Cerebellar nuclear complex (tissue), 1 donor: ENCODE measurements at places on chromosomes 6 and 20.

- DNase-seq = no peak
Observed at GRCh38 chr20:3783068-3783489, 1.8 kb upstream of the SPEF1 start.

- no peak for DNase-seq
Observed at GRCh38 chr20:50242863-50243609, 52.4 kb downstream of the CEBPB start.

DNA sequence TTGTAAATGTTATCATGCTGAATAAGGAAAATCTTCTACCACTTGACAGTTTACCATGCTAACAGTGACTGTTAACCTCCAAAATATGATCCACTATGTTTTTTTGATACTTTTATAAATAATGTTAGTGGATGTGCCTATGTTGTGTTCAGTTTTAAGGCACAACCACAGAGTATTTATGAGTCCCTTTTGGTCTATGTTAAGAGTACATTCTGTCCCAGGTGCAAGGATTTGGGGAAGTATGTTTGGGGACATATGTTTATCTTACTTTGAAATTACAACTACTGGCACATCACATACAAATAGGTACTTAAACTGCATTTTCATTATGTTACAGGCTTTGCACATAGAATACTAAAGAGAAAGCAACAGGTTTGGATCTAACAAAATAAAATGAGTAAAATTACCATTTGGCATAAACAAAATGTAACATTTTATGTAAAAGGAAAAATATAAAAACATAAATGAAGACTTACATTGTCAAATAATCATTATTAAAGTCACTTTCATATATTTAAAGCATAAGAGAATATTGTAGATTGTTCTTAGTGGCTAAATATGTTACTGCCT is 71.2 kb downstream of the SESN1 start:
- DNase-seq = no peak

- no peak for DNase-seq
Observed at GRCh38 chr20:63873477-63873971, 8.5 kb downstream of the TPD52L2 start.

GRCh38 chr6:11878029-11878428 is 99.4 kb upstream of the ADTRP start:
- DNase-seq = no peak

GRCh38 chr20:3712279-3712873 is at the start of gene SIGLEC1:
Gene SIGLEC1, minus strand, starts transcription at chr20:3712600. Its CDS starts 5,472 bp downstream, at chr20:3707128.
- DNase-seq = no peak

DNA sequence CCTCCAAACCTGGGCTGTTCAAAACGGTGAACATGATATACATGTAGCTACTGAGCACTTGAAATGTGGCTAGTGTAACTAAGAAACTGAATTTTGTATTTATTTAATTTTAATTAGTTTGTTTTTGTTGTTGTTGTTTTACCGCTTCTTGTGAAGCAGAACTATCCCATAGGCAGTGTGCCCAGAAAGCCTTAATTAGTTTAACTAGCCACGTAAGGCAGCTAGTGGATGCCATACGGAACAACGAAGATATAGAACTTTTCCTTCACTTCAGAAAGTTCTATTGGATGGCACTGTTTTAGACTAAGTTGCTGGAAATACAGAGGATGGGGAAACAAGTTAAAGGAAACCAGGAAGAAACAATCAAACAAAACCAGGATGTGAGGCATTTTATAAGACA is 70.6 kb downstream of the NUDT3 start:
- DNase-seq = no peak

GRCh38 chr20:59150821-59151251 is 12.8 kb upstream of the ZNF831 start:
- DNase-seq = no peak

GRCh38 chr6:158485431-158485830 is 74.5 kb upstream of the TMEM181 start:
- no peak for DNase-seq

GRCh38 chr20:63689046-63690002 is 7.1 kb upstream of the TNFRSF6B start:
- no peak for DNase-seq

DNA sequence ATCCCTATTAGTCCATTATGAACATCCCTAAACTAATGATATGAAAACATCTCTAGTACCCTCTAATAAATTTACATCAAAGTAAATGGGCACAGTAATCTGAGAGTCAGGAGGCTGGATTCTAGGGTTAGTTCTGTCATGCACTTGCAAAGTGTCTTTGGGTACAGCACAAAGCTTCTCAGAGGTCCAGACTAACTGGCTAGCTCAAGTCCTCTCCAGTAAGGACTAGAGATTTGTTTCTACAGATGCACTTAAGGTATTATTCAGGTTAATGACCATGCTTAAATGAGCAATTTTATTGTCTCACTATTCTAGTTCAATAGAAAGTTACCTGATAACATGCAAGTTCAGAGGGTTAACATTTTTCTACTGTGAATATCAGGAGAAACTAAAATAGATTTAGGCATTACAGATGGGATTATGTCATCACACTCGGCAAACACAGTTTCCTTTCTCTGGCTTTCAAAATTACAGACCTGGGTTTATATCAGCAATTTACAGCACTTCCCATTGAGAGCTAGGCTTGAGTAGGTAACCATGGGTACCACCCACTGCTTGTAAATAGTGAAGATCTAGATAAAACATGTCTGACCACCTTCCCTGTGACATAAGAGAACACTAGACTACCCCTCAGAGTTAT is 402.9 kb upstream of the RUNX2 start:
- DNase-seq = no peak

DNA sequence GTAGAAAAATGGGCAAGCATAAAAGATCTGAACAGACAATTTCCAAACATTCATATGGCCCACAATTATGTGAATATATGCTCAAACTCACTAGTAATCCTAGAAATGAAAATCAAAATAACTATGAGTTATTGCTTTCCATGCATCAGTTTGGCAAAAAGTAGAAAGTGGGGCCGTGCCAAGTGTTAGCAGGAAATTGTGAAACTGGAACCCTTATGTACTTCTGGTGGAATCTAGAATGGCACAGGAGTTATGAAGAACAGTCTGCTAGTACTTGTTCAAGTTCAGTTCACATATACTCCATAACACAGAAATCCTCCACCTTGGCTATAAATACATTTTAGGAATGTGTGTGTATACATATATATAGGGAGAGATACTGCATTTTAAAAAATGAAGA is 89.8 kb downstream of the EYA2 start:
- no peak for DNase-seq

- DNase-seq = no peak
Observed at GRCh38 chr20:14384416-14385175, 47.2 kb upstream of the FLRT3 start.

GRCh38 chr6:106966229-106966628 is 8.3 kb downstream of the CD24 start:
- DNase-seq = no peak

DNA sequence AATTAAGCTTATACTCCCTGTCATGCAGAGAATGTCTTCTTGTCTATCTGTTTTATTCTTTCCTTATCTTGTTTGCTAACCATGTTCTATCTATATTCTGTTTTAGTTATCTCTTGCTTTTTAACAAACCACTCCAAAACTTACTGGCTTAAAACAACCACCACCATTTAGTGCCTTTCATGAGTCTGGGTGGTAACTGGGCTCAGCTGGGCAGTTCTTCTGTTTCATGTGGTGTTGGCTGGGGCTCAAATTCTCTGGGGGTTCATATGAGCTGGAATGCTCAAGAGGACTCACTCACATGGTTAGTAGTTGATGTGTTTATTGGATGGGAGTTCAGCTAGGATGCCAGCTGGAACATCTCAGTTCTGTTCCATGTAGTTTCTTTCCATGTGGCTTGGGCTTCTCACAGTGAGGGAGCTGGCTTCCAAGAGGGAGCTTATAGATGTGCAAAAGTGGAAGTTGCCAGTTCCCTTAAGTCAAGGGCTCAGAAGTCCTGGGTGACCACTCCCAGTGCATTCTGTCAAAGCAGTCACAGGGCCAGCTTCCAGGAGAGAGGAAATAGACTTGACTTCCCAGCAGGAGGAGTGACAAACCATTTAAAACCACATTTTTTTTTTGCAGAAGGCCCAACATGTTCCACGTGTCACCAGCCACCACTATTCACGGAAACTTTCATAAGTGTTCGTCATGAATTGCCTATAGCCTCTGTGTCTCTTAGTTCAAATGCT is 70.4 kb downstream of the PLCB4 start:
- no peak for DNase-seq

GRCh38 chr6:140178935-140179334 is 804.5 kb upstream of the CITED2 start:
- DNase-seq = no peak

DNA sequence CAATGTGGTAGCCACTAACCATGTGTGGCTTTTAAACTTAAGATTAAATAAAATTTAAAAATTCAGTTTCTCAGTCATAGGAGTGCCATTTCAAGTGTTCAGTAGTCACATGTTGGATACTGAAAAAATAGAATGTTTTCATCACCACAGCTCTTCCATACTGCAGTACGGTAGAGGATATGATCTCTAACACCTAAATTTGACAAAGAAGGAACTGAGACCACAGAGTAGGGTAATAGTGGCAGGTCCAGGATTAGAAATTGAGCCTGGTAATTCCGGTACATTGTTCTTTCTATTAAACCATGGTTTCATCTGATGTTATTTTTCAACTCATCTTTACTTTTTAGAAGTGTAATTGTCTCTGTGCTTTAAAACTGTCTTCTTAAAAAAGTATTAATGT is 104.0 kb downstream of the CD2AP start:
- no peak for DNase-seq

- DNase-seq = no peak
Observed at GRCh38 chr6:99530627-99531026, 15.4 kb upstream of the USP45 start.

- no peak for DNase-seq
Observed at GRCh38 chr6:73746787-73747186, 50.8 kb downstream of the CD109 start.

GRCh38 chr6:158630938-158631616 is 13.5 kb downstream of the DYNLT1 start:
- DNase-seq = no peak

DNA sequence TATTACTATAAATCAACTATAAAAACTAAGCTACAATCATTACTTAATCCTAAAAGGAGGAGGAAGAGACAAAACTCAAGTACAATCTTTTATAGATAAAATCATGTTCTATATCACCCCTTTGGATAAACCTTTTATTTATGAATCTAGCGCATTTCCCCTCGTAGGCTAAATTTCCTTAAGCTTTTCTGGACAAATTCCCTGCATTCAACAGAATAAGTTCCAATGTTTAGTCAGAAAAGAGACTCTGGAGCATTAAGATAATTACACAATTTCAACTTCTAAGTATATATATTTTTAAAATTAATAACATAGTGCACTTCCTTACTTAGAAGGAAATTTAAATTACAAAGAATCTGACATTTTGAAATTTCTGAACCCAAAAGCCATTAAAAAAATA is 37.9 kb downstream of the ATXN1 start:
- no peak for DNase-seq

DNA sequence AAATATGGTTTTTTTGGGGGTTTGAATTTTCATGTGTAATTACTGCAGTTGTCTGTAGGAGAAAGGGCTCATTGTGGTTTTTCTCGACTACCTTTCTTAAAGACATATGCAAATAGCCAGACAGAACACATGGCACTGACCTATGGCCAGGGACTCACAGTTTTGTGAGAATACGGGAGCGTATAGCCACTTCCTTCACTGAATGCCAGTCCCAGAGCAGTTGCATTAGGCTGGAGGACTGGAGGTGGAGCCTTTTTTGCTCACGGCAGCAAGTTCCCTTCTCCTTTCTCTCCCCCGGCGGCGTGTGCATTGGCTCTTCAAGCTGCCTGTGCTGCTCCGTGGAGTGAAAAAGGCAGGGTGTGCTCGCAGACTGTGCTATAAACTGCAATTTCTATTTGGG is 114.9 kb downstream of the AKAP7 start:
- no peak for DNase-seq

DNA sequence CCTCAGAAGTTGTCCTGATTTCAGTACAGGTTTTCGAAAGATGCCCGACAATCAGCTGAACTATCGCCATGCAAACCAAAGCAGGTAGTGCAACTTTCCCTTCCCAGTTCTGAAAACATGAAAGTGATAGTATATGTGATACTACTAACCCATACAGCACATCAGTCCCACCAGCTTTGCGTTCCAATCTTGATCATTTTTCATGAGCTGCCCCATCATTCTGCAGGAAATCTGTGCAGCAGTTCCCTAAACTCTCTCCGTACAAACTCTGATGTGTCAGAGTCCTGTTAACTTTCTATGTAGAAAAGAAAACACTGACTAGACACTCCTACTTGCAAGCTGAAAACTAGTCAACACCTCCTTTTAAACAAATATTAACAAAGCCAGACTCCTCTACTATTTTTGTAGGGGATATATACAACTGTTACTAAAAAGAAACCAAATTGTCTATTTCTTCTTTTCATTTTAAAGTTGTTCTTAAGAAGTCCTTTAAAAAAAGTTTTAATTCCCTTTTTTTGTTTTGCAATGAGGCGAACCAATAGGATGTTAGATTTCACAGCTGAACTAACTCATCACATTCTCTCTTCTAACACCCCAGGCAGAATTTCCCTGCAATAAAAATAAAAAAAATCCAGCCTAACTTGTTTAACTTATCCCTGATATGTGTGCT is 99.6 kb upstream of the DST start:
- no peak for DNase-seq

DNA sequence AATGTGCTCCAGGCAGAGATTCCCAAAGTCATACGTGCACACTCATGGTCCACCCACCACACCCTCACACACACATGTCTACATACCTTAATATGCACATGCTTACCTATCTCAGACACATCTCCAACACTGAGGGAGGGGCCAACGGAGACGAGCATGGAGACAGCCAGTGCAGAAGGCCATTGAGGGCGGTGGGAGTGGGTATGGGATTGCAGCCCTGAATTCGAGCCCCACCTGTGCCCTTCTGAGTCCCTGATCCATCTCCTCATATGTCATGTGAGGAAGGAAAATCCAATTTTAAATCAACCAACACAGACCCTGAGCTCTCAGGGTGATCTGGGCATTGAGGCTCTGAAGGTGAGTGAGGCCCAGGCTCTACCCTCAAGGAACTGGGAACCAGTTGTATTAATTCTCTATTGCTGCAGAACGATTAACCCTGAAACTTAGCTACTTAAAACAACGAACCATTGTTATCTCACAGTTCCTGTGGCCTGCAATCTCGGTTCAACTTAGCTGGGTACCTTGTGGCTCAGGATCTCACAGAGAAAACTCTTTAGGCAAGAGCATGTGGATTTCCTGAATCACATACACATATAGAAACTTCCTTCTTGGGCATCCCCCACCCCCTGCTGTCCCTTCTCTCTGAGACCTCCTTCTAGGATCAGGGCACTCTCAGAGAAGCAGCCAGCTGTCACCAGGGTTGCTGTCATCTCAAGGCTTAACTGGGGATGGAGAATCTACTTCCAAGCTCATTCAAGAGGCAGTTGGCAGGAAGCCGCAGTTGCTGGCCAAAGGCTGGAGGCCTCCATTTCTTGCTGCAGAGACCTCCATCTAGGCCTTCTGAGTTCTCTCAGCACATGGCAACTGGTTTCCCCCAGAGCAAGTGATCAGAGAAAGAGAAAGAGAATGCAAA is 28.3 kb downstream of the GLP1R start:
- DNase-seq = no peak
